Glomerular endothelial cell (primary cell): ENCODE measurements at places on chromosomes 7 and 10.

GRCh38 chr10:100679327-100679726, 66.1 kb upstream of the PAX2 start:
- no peak for DNase-seq

DNA sequence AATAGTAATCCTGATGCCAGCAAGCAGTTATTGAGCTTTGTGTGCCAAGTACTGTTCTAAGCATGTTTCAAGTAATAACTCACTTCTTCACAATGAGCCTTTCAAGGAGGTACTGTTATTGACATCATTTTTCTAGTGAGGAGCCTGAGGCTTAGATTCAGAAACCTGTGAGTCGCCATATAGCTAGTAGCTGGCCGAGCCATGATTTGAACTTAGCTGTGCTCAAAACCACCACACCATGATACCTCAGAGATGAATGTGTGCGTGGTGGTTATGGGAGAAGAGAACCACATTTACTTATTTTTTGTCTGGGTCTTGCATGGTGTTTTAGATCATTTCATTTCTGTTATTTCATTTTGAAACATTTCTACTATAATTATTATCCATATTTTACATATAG, 578.9 kb downstream of the AUTS2 start:
- no peak for DNase-seq

GRCh38 chr7:138254444-138254843, 178.2 kb downstream of the AKR1D1 start:
- DNase-seq, result no peak

- DNase-seq, result no peak
Measured at GRCh38 chr7:116984511-116984910, 31.2 kb downstream of the ST7 start.

GRCh38 chr10:122173337-122173736, 97.8 kb upstream of the BTBD16 start:
- no peak for DNase-seq

DNA sequence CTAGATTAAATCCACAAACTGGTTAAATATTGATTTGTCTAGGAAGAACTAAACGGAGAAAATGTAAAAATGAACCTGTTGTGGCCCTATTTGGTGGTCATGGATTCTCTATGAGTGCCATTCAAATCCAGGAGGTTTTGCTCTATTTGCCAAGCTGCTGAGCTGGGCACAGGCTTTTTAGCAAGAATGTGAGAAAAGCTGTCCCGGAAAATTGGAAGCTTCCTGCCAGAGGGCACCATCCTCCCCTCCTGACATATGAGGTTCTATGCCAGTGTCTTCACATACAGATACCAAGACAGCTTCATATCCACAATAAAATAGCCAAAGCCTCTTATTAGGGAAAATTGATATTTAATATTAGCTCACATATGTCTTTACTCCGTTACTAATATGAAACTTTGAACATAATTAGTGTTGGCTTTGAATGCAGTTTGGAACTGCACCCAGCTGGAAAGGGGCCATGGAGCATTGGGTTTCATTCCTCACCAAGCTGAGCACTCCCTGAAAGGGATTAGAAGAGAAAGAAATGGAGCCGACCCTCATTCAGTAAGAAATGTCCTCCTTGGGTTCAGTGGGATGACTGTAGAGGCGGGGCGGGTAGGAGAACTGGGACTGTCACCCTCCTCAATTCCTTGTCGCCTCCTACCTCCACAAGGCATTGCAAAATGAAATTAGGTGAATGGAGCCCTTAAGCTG, 47.8 kb downstream of the NRCAM start:
- no peak for DNase-seq

GRCh38 chr7:23347033-23347681, 48.0 kb downstream of the MALSU1 start:
- DNase-seq, result no peak

DNA sequence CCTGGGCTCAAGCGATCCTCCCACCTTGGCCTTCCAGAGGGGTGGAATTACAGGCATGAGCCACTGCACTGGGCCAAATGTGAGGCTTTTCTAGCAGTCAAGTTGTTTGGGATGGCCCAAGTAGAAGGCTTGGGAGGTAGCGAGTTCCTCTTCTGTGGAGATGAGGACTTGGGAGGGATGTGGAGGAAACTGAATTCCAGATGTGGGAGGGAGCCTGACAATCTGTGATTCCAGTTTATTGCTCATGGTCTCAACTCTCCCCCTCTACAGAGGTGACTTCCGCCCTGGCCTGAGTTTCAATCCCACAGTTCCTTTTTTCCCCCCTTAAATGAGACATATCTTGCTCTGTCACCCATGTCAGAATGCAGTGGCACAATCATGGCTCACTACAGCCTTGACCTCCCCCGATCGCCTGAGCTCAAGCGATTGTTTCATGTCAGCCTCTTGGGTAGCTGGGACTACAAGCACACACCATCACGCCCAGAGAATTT, 3.4 kb downstream of the STYXL1 start:
- DNase-seq, result no peak

GRCh38 chr10:131936736-131937135, 35.9 kb downstream of the PPP2R2D start:
- no peak for DNase-seq

DNA sequence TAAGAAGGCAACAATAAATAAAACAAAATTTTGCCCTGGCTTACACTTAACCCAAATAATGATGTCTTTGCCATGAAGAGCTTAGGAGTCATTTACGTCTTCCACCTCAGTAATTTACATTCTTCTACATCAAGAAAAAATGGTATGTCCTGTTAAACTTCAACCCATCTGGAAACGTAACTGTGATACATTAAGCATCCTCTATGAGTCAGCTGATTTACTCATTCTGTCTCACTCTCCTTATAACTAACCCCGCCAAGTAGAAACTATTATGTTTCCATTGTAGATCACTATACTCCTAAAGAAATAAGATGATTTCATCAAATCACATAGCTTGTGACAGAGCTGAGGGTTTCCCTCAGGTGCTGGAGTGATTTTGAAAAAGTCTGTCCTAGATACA, 330.7 kb downstream of the CDC14C start:
- DNase-seq, result no peak

GRCh38 chr7:74092321-74092963, 8.8 kb downstream of the LIMK1 start:
- DNase-seq, result no peak

- DNase-seq, result no peak
Measured at GRCh38 chr7:97075928-97076327, 41.6 kb upstream of the SDHAF3 start.

- DNase-seq, result peak; percentile 36
Measured at GRCh38 chr10:4813023-4813422, 13.0 kb upstream of the AKR1E2 start.

GRCh38 chr7:12759151-12759550, 71.7 kb downstream of the ARL4A start:
- DNase-seq, result peak; percentile 52

GRCh38 chr7:131106681-131107336, 220.9 kb upstream of the MKLN1 start:
- DNase-seq, result no peak

DNA sequence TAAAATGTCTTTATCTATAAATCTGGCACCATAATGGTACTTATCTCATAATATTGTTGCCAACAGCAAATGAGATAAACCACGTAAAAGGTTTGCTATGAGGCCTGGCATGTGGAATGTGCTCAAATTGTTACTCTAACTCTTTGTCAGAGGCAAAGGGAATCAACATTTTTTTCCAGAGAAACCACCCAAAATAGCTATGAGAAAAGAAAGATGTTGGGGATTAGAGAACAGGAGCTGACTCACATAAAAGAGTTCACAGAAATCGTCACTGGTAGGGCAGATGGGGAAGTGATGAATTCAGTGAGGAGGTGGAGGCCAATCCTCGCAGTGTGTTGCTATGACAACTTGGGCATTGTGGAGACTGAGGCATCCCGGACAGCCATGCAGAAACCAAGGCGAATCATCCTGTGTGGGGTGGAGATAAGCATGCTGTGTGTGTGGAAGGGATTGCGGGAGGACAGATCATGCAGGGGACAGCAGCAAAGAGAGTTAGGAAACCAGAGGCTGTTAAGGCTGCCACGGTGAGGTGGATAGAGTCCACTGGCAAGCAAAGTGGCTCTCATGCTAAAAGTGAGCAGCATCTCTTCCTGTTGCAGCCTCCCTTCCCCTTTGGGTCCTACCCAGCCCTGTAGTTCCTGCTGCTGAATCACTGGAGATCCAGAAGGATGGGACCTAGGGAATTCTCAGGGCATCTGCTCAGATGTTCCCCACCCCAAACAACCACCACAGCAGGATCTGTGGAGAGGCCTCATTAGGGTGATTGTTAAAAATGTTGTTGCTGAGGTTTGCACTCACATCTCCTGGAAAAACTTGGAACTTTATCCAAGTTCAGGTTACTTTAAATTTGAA, 103.9 kb downstream of the CUBN start:
- DNase-seq, result peak; percentile 85

DNA sequence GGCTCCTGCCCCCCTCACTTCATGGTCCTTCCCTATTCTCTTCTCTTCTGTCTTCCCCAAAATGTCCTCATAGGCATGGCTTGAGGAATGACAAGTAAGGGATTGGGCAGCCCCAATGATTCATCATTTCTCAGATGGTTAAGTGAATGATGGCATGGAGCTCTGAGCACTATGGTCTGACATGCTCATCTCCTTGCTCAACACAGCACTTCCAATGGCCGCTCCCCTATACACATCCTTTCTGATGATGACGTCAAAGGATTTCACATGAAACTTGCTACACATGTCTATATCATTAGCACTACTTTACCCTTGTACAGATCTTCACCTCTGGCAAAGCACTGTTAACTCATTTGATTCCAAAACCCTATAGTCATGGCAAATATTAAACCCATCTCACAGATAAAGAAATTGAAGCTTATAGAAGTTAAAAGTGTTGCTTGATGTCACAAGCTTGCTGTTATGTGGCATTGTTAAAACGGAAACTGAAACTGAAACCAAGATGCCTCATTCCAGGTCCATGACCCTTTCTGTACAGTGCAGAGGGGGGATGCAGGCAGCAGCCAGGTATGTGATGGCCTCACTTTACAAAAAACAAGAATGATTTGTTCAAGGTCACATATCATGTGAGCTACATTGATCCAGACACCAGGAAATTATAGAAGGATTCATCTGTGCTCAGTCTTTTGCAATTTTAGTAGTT, 90.0 kb upstream of the PLXNA4 start:
- no peak for DNase-seq

DNA sequence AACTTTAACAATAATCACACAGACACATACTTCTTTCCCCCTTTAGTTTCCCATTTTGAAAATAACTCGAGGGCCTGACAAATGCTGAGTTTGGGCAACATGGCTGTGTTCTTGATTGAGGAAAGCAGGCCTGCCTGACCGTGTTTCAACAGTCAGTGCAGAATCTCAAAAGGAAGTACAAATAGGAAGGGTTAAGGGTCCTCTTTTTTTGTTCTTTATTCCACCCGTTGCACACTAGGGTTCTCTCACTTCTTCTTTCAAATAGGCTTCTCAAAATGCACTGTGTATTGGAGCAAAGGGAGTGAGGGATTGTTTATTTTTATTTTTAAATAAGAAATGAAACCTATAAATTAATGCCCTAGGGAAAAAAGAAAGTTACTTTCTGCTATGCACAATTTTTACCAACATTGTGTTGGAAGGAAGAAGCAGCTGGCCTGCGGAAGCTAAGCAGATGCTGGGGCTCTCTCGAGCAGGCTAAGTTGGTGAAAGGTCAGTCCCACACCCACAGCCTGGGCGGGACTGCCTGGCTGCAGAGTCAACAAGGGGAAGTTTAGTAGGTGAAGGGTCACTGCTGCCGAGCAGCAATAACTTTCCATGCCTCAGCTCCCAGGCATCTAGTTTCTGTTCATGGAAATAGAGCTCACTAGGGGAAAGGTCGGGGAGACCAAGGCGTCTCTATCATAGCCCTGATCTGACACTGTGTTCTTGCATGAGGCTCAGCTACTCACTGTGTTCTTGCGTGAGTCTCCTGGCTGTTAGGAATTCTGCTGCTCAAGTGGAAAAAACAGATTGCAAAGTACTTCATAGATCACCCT, 12.2 kb upstream of the PDK4 start:
- peak; percentile 88 for DNase-seq

GRCh38 chr7:143047326-143047725, 4.8 kb upstream of the OR6V1 start:
- no peak for DNase-seq

- no peak for DNase-seq
Measured at GRCh38 chr10:125118011-125118611, 42.3 kb downstream of the CTBP2 start.

- DNase-seq, result no peak
Measured at GRCh38 chr7:23618241-23618640, 21.1 kb downstream of the CCDC126 start.

GRCh38 chr7:38242814-38243213, 30.6 kb downstream of the TARP start:
- DNase-seq, result no peak

DNA sequence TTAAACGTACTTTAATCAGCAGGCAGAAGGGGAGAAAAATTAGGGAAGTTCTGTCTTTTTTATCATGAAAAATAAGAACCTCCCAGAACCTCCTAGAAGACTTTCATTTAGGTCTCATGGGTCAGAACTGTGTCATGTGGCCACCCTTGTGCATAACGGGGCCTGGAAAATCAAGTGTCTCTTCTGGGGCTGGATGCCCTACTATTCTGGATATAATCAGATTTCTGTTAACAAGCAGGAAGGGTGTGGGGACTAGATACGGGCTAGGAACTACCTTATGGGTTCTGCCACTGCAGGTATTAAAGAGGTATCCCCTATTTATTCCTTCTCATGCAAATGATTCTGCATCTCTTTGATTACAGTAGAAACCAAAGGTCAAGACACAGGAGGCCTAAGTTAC, 14.1 kb downstream of the LANCL2 start:
- DNase-seq, result no peak

DNA sequence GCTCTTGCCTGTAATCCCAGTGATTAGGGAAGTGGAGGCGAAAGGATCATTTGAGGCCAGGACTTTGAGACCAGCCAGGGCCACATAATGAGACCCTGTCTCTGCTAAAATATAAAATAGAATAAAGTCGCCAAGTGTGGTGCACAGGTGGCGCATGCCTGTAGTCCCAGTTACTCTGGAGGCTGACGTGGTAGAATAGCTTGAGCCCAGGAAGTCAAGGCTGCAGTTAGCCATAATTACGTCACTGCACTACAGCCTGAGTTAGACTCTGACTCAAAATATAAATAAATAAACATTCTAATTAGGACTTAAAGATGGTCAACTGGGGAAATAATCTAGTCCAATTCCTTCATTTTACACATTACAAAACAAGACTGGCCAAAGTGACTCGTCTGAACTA, 768 bp downstream of the CHCHD2 start:
- peak; percentile 45 for DNase-seq

- no peak for DNase-seq
Measured at GRCh38 chr10:129466703-129467358, at the start of gene MGMT. TSS of gene MGMT (plus strand) at chr10:129467241.

GRCh38 chr10:76302481-76302880, 871.1 kb downstream of the LRMDA start:
- DNase-seq, result no peak

DNA sequence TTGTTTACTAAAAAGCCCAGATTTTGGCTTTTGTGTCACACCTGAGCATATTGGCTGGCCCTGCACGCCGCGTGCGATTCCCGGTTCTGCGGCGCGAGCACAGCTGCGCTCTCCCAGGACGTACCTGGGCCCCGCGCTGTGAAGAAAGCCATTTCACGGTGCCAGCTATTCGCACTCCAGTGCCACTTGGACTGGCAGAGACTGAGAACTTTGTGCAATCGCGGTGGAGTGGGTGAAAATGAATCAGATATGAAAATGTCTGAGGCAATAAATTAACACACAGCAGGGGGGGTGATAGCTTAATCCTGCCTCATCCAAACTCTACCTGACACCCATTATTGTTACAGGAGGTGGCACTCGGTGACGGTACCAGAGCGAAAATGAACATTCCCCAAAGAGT, 330.1 kb upstream of the MGMT start:
- no peak for DNase-seq
